Vagina (tissue), 2 donors: ENCODE measurements at places on chromosomes 1 and 21.

- DNase-seq: no peak
Observed at GRCh38 chr1:167127236-167127635, 33.4 kb downstream of the STYXL2 start.

DNA sequence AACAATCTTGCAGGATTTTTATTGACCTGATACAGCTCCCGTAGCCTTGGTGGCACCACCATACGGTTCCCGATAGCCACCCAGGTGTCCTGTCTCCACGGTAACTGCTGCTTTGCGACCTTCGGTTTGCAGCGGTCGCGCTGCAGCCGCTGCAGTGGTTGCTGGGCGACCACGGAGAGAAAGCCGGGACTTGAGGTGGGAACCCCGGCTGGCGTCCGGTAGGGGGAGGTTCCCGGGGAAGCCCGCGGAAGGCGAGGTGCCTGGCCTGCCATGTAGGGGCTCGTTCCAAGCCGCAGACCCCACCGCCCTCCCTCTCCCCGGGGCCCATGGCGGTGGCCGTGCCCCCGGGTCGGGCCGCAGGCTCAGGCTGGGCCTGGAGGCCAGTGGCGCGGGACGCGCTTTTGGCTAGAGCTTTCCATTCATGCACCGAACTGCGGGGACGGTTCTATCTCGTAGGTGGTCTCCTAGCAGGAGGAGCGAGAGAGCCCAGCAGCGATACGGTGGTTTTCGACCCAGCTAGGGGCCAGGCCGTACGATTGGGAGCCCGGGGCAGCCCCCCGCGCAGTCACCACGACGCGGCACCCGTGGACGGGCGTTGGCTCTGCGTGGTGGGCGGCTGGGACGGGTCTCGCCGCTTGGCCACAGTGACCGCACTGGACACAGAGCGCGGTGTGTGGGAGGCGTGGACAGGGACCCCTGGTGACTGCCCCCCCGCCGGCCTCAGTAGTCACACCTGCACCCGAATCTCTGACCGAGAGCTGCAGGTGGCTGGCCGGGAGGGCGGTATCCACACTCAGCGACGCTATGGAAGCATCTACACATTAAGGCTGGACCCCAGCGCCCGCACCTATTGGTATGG is at the start of gene KLHDC9:
Gene KLHDC9, plus strand, starts transcription at position 152 of the 859 bp plus-strand sequence. Its CDS starts 175 bp downstream, at position 327.
- no peak for DNase-seq

- no peak for DNase-seq
Observed at GRCh38 chr1:32830092-32830852, 12.8 kb downstream of the S100PBP start.

DNA sequence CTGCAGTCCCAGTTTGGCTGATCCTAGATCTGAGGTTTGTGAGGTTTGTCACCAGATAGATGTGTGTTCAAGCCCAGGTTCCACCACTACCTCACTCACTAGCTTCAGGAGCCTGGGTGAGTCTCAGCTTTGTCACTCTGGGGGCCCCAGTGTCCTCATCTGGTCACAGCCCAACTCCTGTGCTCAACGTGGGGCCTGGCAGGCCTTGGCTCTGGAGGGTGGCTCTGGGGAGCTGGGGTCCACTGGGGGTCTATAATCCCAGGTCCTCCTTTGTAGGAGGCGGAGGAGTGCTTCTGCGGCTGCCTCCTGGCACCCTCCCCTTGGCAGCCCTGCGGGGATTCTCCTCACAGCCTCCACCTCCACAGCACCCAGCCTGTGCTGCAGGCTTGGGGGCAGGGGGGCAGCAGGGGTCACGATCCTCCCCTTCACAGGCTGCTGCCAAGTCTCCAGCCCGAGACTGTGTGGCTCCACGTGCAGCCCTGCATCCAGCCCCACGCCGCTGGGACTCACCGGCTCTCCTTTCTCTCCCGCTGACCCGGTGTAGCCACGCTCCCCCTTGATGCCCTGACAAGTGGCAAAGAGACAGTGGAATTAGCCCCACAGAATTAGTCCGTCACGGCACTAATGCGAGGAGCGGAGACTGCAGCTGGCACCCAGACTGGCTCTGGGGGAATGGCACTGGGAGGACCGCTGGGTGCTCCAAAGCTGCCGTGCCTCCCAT is 22.5 kb upstream of the PEF1 start:
- DNase-seq: no peak

- no peak for DNase-seq
Observed at GRCh38 chr1:25026304-25026703, 96.2 kb upstream of the RUNX3 start.

DNA sequence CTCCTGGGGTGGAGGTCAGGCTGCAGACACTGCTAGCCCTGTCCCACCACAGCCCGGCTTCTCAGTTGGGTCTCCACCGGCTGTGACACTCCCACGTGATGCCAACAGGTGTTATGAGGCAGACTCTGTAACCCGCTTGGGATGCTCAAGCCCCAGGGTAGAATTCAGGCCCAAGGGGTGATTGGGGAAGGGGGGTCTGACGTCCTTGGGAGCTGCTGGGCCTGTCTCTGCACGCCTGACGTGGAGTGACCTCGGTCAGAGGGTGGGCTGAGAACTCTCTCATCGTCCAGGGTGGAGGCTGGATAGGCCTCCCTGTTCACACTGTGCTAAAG is 7.7 kb upstream of the HES5 start:
- DNase-seq: no peak

GRCh38 chr1:177045151-177045550 is 119.4 kb downstream of the ASTN1 start:
- DNase-seq: peak; percentile 27

DNA sequence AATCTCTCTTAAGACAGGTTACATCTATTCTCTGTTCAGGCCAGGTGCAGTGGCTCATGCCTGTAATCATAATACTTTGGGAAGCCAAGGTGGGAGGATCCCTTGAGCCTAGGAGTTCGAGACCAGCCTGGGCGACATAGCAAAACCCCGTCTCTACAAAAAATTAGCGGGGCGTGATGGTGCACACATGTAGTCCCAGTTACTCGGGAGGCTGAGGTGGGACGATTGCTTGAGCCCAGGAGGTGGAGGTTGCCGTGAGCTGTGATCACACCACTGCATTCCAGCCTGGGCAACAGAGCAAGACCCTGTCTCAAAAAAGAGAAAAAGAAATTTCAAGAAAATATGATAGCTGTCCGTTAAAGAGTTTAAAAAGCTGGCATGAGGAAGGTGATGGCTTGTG is 43.0 kb downstream of the UBE4B start:
- DNase-seq: no peak
